ENCODE measurements at places on chromosomes 2 and 18. TPM values are rescaled to one million over a fixed set of nuclear protein-coding genes. Genes with fewer than 3 reads are reported as not detected.

The EGR4 gene
- not detected for total RNA-seq

The PARD3B gene
- total RNA-seq = 4.9 TPM

The MTA3 gene
- 197 TPM for total RNA-seq

The ACKR3 gene
- total RNA-seq = 0.73 TPM

The AGPS gene
- total RNA-seq = 57.8 TPM

The HAAO gene
- 2.5 TPM for total RNA-seq

GRCh38 chr2:133266926-133267590, 301.2 kb downstream of the NCKAP5 start:
- no peak for DNase-seq

GRCh38 chr2:222194669-222195068, 104.1 kb downstream of the PAX3 start:
- DNase-seq = no peak

DNA sequence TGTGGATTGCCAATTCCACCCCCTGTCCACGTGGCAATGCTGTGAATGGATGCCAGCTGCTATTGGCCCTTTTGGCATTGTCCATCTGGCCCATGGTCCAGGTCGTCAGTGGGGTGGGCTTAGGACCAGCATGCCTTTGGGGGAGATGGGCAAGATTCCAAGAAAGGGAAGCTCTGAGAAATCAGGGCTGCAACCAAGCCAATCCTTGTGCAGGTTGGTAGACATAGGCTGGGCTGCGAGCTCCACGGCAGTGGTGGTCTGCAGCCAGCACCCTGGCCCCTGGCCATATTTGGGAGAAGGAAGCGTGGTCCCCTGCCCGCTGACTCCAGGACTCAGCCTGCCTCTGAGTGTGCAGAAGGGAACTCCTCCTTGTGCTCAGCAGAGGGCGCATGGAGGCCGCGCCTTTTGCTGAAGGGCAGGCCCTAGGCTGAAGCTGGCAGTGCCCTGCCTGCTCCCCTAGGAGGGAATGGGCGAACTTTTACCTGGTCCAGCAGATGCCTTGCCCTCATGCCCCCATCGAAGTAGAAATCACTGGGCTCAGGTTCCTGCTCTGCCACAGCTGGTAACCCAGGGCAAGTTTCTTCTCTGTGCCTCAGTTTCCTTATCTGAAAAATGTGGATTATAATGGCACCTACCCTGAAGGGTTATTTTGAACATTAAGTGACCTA, 5.4 kb downstream of the SPR start:
- DNase-seq = peak; percentile 80

DNA sequence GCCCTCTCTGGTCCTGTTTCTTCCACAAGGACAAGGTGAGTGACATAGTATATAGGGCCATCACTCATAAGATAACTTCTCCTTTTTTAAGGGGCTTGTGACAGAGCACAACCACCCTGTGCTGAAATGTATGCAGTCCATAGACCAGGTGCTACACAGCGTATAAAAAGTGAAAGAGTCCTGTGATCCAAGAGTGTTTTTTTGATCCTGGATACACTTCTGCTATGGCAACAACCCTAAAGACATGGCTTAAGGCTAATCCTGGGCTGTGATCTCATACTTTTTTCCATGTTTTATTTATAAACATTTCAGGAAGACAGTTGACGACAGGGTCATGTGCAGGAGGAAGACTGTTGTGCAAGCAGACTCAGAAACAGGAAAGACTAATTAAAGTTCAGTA, 400.5 kb upstream of the TCF4 start:
- no peak for DNase-seq

- DNase-seq = no peak
Observed at GRCh38 chr2:219228911-219229304, 528 bp downstream of the ATG9A start.

DNA sequence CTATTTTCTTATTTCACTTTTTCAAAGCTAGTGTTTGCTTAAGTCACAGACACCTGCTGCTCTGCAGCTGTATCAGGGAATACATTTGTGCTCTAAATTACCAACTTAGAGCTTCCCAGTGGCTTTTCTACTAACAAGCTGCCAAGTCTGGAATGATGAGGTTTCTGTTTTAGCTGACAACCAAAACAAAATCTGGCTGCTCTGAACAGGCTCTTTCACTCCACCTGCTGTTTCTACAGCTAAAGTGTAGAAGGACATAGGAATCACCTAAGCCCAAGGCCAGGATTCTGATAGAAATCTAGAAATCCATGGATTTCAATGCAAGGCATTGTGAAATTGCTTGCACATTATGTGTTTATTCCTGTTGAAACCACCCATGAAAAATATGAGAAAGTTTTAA, 201.2 kb downstream of the SUCLG1 start:
- no peak for DNase-seq

- no peak for DNase-seq
Observed at GRCh38 chr18:13233787-13234783, 15.5 kb downstream of the LDLRAD4 start.

DNA sequence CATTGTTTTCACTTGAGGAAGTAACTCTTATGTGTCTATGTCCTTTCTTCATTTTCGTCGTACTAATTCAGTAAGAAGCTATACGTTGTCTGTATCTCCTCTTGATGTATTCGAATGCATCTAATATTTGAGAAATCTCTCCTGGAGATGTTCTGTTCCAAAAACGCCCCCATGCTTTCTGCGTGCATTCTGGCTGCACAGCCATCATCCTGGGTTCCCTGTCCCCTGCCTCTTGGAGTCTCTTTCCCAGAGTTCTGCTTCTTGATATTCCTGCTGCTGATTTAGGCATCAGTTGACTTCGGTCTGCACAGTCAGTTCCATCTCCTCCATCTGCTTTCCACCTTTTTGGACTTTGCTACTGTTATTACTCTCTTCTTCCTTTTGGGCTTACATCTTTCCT, 13.5 kb downstream of the PNO1 start:
- no peak for DNase-seq

DNA sequence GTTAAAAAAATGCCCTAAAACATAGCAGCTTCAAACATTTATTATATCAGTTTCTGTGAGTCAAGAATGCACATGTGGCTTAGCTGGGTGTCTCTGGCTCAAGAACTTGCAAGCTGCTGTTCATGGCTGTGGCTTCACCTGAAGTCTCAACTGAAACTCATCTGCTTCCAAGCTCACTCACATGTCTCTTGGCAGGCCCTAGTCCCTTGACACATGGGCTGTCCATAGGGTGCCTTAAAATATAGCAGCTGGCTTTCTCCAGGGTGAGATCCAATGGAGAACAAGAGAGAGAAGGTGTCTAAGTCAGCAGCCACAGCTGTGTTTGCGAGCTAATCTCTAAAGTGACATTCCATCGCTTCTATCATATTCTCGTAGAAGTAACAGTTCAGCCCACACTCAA, 152.8 kb downstream of the DSEL start:
- DNase-seq = no peak

DNA sequence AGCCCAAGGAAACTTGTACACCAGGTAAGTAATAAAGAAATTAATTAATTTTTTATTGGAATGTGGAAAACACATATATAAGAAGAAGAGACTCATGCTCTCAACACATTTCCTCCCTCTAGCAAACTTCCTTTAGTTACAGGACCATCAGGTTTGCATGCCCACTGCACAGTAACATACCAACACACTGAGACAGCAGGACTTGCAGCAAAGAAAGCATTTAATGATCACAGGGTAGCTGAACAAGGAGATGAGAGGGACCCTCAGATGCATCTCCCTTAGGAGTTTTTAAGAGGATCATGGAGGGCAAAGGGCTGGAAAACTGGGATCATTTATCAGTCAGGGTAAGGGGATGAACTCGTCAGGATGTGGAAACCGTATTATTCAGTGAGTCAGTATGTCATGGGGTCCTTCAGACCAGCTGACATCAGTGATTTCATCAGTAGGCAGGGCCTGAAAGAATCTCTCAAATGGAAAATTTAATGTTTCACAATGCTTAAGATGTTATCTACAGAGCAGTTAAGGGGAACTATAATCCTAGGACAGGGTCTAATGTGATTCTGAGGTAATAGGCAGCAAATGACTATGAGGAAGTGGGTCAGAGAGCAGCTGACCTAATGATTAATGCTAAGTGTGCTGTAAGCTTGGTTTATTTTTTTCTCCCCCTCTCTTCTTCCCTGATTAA, 193.8 kb upstream of the RND3 start:
- DNase-seq = no peak

- DNase-seq = no peak
Observed at GRCh38 chr2:119734047-119734446, 25.7 kb upstream of the PTPN4 start.

DNA sequence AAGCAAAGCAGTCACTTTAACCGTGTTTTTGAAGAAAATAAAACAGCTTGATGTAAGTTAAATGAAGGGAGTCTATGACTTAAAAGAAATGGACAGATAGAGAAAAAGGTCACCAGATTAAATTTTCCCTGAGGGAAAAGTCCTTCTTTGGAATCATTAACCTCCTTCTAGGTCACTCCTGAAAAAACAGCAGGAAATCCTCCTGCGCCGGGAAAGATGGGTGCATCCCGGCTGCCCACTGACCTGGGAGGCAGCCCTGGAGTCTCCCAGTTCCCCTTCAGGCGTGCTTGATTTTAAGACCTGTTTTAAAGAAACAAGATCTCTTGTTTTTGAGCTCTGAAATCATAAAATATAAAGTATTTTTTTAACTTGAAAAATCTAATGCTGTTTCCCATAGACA, 18.4 kb upstream of the ZNF521 start:
- no peak for DNase-seq

DNA sequence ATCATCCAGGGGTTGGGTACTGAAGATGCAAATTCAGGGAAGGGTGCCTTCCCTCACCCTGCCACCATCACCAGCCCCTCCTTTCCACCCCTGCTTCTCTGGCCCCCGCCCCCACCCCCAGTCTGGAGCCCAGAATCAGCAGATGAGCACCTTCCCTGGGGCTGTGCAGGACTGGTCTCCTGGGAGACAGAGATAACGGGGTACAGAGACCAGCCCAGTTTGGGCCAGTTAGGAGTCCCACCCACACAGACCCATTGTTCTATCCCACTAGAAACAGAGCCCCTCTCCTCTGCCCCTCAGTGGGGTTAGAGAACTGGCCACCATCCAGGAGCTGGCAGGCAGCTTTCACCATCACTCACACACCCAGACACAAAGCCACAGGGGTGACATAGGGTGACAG, 4.5 kb upstream of the CRYBA2 start:
- no peak for DNase-seq

- no peak for DNase-seq
Observed at GRCh38 chr18:36392164-36392978, 94.9 kb downstream of the FHOD3 start.

DNA sequence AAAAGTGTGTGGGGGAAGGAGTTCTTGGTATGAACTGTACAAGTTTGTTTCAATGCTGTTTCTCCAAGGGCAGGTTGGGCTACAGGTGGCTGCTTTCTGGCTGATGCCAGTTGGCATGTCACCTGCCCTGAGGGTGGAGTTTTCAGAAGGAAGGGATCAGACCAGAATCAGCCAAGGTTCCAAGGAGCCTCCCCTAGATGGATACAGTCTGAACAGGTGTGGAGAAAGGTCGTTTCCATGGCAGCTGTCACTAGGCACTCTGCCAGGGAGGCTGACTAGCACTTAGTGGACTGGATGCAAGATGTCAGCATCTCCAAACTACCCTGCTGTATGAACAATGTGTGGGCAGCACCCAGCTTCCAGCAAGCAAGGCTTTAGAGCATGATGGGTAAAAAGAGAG, 444.4 kb upstream of the HNRNPA3 start:
- no peak for DNase-seq

GRCh38 chr18:62354151-62354550, 29.0 kb downstream of the TNFRSF11A start:
- DNase-seq = no peak
